ENCODE measurements at places on chromosomes 1 and 21. TPM values are rescaled to one million over a fixed set of nuclear protein-coding genes. Genes with fewer than 3 reads are reported as not detected.

DNA sequence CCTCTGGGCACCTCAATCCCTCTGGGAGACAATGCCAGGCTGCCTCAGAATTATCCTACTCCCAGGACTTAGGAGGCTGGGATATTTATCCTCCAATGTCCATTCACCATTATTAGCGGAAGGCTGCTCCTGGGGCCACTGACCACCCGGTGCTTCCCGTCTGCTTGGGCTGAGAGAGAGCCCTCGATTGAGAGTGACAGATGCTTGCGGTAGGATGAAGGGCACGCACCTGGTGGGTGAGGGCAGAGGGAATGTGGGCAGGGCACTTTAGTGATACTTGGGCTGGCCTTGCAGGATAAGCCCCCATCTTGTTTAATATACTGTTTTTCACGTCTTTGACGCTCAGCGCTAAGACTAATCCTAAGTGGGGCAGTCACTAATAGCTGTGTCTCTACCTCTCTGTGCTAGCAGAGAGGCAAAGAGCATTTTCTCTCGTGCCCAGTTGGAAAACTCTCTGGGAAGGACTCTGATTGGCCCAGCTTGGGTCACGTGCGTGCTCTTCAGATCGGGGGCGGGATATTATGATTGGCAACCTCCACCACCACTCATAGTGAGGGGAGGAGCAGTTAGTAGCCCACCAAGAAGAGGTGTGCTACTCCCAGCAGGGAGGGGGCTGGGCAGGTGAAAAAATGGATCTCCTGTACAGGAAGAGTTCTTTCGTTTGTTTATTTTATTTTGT lies 10.6 kb upstream of the PARS2 start:
- DNase-seq: no peak

DNA sequence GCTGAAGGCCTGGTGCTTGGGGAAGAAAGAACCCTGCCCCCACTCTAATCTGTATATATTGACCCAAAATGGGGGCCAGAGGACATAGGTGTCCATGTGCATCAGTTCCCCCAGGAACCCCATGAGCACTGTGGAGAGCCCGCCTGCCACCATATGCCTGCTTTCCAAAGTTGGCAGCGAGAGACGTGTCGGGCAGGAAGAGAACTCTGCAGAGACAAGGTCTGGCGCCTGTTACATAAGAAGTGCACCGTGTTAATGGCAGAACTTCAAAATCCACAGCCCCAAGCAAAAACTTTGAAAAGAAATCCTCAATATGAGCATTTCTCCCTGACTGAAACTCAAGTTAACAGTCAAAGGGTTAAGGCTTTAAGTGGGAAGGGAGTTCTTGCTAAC lies 8.0 kb downstream of the CTNNBIP1 start:
- no peak for DNase-seq

GRCh38 chr1:199979071-199979470 lies 48.4 kb upstream of the NR5A2 start:
- DNase-seq: no peak

DNA sequence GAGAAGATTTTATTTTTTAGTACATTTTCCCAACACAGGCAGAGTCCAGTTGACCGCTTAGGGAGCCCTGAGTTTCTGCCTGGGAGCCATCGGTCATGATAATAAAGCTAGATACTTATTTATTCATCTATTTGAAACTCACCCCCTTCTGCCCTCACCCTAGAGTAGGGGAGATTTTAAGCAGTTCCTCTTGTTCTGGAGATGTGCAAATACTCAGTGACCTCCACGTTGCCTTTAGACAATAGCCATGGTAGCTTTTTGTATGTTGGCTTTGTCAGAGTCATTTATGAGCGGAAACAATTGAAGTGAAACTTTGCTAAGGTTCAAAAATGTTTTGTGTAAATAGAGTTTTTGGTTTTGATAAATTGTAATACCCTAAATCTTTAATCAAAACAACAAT lies 45.7 kb upstream of the PLPPR4 start:
- DNase-seq: no peak

GRCh38 chr1:51567653-51568052 lies 48.6 kb upstream of the EPS15 start:
- no peak for DNase-seq

GRCh38 chr1:234253732-234254131 lies 119.5 kb upstream of the COA6 start:
- DNase-seq: no peak

GRCh38 chr1:208848854-208849253 lies 604.7 kb upstream of the PLXNA2 start:
- DNase-seq: no peak

The KCNA2 gene
- 0.95 TPM for polyA plus RNA-seq

GRCh38 chr1:221331273-221332183 lies 410.4 kb downstream of the DUSP10 start:
- DNase-seq: no peak

DNA sequence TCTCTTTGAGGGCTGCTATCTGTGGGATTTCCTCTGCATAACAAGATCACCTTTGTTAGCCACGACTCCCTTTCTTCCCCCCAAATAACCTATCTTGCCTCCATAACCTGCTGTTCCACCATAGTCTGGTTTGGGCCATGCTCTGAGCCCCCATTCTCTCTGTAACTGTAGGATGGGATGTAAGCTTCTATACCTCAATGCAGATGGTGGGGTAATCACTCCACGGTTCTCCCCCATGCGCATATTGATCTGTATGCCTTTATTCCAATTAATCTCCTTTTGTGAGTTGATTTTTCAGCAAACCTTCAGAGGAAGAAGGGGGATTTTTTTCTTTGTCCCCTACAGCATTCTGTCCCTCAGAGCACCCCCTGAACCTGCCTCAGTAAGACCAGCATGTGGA lies 170.1 kb upstream of the IRF2BP2 start:
- DNase-seq: no peak

DNA sequence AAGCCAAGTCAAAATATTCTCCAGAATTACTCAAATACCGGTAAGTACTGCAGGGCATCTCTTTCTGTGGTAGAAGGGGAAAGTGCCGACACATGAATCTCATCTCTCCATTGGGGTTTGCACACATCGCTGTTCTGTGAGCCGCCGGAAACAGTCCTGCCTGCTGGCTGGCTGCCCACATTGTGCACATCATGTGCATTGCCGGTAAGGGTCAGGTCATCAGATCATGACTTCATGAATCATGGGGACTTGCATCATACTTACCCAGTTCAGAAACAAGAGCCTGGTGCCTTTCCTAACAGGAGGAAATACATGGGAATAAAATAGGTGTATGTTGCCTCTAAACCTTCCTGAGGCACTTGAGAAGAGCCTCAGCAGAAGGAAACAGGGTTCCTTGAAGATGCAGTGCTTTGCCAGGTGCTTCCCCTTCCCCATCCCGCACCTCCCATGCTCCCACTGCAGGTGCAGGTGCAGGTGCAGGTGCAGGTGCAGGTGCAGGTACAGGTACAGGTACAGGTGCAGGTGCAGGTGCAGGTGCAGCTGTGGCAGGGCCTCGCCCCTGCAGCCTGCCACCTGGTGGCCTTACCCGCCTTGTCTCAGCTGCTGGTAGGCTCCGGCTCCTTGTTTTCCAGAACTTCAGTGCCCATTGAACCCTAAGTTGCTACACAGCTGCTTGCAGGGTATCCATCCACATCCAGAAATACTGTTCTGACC lies 26.5 kb downstream of the GPR137B start:
- no peak for DNase-seq

DNA sequence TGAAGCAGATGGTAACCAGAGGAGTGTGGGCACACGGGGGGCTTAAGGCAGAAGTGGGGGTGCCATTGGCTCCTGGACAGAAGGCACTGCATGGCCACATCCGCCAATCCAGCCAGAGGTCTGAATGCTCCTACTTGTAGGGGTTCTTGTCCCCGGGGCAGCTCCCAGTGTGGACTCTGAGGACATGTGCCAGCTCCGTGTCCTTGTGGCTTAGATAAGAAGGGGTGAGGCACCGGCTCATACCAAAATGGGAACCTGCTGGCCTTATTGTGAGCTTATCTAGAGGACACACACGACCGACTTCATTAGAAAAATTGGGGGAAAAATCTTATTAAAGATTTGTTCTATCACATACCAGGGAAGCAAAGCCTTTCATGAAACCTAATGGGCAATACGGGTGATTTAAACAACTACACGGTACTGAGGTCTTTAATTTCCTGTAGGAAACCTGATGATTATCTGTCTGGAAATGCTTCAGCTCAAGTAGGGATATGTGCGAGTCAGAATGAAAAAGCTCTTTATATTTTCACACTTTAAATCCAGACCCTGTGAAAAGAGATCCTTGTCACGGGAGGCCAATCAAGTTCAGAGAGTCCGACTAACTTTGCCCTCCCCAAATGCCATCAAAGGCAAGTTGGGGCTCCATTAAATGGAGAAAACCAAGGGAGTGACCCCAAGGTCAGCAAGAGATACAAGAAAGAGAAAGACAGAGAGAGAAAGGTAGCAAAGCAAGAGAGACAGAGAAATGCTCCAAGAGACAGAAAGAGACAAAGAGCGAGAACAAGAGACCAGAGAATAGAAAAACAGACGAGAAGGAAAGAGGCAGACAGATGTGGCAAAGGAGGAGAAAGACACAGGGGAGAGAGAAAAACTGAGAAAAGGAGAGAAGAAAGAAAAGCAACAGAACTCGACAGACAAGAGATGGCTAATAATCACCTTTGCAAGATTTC lies 14.1 kb upstream of the KCNN3 start:
- DNase-seq: no peak

DNA sequence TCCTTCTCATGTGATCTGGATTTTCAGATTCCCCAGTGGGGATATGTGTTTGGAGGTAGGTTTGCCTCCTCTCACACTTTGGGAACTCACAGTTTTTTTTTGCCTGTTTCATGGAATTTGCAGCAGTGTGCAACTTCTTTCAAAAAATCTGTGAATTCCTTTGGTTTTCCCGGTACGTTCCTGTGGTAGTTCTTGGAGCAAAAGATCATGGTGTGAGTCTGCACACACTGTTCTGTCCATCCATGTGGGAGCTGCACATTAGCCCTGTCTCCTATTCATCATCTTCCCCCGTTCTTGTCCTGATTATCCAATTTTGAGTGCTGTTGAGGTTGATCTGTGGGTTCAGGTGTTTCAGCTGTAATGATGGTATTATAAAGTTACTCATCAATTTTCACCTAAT lies 30.3 kb upstream of the TACSTD2 start:
- DNase-seq: no peak

GRCh38 chr1:39021426-39021825 lies 4.7 kb upstream of the NDUFS5 start:
- DNase-seq: no peak

GRCh38 chr1:64039390-64039926 lies 164.0 kb upstream of the UBE2U start:
- DNase-seq: peak; percentile 69

DNA sequence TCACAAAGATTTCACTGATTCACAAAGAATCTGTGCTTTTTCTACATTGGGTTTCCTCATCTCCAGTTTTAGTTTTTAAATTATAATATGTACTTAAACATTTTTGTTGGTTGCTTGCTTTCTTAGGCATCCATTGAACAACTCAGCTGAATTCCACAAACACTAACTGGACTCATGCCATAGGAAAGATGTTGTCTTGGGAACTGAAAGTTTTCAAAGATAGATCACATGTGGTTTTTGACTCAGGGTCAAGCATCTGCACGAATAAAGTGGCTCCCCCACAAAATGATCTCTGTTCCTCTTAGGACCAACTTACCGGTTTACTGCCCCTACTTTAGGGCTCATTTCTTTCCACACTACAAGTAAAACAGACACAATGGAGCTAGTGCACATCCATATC lies 3.1 kb upstream of the KRTAP21-1 start:
- no peak for DNase-seq

DNA sequence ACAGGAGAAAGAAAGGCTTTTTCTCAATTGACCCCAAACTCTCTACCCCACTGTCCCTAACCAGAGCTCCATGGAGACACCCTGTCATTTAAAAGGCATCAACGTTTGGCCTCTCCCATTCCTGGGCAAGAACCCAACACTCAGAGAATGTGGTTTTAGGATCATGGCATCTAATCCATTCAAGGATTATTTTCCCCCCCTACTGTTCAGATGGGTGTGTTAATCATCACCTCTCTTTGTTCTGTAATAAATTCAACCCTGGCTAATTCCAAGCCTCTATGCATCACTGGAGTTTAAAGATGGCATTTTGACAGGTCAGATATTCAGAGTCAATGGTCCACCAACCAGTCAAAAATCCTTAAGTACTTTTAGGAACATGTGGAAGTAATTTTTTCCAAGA lies 42.7 kb downstream of the TBX15 start:
- DNase-seq: no peak

- DNase-seq: no peak
Observed at GRCh38 chr1:6783221-6783620, 2.0 kb upstream of the CAMTA1 start.

DNA sequence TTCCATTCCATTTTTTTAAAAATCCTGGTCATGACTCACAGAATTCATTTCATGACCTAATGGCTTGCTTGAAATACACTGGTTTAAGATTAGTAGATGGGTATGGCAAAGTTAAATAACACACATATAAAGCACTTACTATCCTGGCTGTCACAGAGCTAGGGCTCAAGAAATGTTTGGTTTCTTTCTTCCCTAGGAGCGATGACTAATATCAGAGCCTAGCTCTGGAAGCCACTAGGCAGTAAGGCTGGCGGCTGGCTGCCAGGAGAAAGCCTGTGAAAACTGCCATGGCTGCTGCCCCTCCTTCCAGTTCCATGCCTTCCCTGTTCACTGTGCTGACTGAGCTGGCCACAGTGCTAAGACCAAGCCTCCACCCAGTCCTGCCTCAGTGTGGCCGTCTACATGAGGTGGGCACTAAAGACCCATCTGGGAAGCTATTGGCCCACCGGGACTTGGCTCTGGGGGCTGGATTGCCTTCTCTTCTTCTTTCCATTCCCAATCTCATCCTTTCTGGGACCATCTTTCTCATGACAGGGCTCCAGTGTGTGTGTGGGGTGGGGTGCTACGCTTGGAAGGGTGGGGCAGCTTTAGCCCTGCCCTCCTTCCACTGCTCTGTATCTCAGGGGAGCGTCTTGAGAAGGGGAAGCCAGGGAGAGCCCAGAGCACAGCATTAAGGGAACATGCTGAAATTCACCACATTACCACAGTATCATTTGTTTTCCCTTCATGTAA lies 10.8 kb upstream of the ASCL5 start:
- no peak for DNase-seq

GRCh38 chr1:30362603-30362990 lies 360.8 kb downstream of the MATN1 start:
- no peak for DNase-seq
